ENCODE measurements at places on chromosomes 11 and 22.

DNA sequence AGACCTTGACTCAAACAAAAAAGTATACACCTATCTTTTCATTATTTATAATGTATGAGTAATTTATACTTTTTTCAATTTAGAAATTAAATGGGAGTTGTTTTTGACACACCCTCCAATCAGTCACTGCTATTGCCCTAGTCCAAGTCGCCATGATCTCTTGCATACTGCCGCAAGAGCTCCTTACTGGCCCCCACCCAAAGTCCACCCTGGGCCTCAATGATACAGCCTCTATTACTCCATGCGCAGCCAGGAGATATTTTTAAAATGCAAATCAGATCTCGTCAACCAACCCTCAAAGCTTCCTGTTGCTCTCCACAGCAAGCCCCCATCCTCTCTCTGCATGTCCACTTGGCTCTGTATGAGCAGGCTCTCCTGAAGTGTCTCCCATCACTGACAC lies 12.8 kb upstream of the LMO1 start:
- no peak for DNase-seq

- DNase-seq: no peak
These were observed 28.8 kb downstream of the TOB2 start for GRCh38 chr22:41417622-41418390.

- peak; percentile 32 for DNase-seq
These were observed 966.3 kb downstream of the JRKL start for GRCh38 chr11:97356144-97356543.

DNA sequence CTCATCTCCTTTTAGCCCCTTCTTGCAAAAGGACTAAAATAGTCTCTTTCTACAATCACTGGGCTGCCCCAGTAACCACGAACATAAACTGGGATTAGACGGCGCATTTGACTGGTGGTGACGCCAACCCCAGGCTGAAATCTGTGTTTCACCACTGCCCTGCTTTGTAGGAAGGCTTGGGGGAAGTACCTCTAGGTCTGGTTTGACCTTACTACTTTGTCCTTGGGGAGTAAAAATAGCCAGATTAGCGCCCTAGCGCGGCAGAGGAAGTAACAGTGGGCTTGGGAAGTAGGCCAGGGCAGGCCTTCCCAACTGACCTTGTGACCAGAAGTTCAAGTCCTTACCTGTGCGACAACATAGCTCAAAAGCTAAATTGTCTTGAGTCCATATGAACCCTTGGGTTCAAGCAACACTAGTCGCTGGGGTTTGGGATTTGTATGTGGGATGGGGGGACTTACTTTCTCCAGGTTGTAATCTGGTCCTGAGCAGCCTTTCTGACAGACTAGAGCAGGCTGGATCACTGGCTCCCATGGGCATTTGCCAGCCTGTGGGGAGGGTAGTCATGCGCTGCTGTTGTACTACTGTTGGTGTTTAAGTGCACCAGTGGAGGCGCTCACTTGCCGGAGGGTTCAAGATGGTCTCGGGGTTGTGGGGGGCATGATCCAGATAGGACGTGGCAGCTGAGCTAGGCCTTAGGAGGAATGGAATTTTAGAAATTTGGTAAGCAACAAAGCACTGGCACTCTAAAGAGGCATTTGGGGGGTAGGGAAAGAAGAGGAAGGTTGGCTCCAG lies 953 bp upstream of the PACS1 start:
- peak; percentile 82 for DNase-seq

DNA sequence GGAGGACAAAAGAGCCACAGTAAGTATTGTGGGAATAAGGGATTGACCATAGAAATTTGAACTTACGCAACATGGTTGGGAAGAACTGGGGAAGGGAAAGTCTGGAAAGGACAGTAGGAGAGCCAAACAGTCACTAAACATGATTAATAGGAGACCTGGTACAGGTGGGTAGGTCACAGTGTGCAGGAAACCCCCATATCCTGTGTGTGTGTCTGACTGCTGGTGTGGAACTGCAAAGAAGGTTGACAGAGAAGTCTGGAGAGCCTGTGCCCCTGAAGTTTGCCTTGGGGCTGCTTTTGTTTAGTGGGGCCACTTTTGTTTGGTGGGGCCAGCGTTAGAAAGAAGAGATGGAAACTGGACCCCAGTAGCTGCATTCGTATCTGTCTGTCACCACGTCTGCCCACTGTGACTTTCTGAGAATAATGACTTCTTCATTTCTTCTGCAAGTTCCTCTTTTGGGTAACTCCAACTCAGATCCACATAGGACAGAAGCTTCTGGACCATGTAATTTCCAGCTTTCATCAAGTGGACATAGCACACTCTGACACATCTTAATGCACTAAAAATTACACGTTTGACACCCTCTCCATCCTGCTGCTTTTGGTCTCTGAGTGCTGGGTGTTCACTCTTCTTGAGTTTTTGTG lies 126.8 kb upstream of the RAG2 start:
- DNase-seq: no peak

DNA sequence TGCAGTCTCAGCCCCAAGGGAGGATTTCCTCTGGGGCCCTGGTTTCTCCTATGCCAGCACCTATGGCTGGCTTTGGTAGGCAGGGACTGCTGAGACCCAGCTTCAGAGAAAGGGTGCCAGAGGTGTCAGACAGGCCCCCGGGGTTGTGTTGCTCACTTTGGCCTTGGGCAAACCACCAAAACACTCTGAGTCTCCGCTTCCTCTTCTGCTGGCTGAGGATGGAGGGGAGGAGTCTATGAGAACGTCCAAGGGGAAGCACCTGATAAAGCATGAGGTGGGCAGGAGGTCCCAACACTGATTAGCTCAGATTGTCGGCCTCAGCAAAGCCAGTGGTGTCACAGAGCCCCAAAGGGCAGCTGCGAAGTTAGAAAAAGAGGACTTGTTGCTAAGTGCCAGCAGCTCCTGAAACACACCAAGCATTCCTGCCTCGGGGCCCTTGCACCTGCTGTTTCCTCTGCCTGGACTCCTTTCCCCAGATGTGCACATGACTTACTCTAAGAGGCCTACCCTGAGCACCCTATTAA lies 10.5 kb downstream of the SMTNL1 start:
- DNase-seq: no peak

DNA sequence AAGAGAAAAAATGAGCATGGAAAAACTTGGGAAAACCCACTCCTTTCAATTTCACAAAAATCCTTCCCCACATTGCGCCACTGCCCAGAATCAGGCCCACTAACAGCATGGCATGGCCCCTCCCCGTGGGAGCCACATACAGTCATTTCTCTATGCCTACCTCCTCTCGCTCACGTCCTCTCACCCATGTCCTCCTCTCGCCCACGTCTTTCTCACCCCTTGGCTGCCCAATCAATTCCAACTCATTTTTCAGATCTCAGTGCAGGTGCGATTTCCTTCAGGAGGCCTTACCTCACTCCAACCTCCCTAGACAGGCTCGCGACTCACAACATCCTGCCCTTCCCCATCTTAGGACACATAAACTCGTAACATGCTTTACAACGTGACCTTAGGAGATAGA lies 229.2 kb downstream of the CADM1 start:
- no peak for DNase-seq

GRCh38 chr11:21622566-21622965 lies 570.3 kb upstream of the ANO5 start:
- no peak for DNase-seq

DNA sequence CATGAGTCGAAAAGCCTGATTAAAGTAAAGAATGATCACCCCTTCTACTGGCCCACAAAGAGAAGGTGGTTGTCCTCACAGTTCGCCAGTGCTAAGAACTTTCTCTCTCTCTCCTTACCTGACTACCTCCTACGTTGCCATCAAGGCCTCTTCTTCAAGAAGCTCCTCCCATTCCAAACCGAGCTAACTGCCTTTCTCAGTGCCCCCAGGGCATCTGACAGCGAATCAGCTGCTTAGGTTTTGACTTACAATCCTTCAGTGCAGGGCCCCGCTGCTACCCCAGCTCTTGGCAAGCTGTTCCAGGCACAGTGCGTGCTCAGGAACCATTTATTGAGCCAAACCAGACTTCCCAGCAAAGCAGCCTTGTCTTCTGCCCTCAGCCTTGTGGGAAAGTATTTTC lies 5.8 kb downstream of the VSTM5 start:
- DNase-seq: no peak

DNA sequence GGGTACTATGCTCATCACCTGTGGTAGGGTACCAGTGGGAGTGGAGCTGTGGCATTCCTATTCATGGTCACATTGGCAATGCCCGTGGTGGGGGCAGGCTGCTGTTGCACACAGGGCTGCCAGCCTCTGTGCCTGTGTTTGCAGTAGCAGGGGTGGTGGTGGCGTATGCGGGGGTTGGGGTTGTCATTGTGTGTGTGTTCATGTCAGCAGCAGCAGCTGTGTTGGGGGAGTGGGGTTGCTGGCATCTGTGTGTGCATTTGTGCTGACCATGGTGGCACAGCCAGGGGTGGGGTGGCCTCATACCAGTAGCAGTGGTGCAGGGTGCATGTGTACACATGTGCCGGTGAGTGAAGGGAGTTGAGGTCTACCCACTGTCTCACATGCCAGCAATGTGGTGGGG lies 34.4 kb downstream of the TMEM225 start:
- no peak for DNase-seq

DNA sequence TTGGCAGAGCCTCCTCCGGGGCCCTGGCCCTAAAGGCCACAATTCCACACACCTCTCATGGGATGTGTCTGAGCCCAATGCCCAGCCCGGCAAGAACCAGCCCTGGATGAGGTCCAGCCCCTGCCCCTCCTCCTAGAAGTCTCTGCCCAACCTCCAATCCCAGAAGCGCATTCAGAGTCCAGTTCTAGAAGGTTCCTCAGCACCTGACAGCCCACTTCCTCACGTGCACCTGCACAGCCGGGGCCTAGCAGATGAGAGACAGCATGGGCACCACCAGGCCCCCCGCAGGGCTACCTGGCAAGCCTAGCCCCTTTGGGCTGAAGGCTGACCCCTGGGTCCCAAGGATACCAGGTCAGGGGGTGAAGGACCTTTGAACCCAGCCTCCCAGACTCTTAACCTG lies 11.5 kb upstream of the CDKN1C start:
- DNase-seq: no peak

GRCh38 chr11:105923807-105924206 lies 98.2 kb downstream of the MSANTD4 start:
- no peak for DNase-seq

DNA sequence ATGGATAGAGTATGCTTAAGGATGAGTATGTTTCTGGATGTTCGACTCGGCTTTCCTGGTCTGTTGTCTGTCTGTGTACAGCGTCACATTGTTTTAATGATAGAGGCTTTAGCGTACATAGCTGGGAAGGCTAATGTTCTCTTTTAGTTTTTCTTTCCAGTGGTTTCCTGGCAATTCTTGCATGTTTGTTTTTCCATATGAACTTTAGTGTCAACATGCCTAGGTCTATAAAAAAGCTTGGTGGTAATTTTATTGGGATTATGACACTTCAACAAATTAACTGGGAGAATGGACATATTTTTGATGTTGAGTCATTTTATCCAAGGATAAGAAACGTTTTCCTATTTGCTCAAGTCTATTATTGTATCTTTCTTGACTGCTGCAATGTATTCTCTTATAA lies 17.6 kb downstream of the F2 start:
- DNase-seq: no peak

DNA sequence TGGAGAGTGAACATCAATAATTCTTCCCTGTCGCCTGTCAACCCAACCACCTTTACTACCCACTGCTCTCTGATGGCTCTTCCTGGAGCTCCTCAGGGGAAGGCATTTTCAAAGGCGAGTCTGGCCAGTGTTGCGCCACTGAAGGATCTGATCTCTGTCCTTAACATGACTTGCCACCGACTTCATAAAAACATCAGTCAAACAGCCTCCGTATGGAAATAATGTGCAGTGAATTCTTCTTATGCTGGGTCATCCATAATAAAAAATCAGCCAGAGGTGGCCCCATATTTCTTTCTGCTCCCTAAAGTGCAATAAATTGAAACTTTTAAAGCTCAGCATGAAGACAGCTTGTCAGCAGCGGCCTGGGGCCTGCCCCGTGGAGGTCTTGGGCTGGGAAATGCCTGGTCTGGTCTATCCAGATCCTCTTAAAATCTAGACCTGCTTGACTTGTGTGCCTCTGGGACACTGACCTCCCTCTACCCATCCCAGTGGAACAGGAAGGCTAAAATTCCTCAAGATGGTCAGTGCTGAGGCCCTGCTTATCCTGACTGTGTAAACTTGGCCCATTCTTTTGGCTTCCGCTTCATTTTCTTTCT lies 199.5 kb downstream of the MYO18B start:
- no peak for DNase-seq

DNA sequence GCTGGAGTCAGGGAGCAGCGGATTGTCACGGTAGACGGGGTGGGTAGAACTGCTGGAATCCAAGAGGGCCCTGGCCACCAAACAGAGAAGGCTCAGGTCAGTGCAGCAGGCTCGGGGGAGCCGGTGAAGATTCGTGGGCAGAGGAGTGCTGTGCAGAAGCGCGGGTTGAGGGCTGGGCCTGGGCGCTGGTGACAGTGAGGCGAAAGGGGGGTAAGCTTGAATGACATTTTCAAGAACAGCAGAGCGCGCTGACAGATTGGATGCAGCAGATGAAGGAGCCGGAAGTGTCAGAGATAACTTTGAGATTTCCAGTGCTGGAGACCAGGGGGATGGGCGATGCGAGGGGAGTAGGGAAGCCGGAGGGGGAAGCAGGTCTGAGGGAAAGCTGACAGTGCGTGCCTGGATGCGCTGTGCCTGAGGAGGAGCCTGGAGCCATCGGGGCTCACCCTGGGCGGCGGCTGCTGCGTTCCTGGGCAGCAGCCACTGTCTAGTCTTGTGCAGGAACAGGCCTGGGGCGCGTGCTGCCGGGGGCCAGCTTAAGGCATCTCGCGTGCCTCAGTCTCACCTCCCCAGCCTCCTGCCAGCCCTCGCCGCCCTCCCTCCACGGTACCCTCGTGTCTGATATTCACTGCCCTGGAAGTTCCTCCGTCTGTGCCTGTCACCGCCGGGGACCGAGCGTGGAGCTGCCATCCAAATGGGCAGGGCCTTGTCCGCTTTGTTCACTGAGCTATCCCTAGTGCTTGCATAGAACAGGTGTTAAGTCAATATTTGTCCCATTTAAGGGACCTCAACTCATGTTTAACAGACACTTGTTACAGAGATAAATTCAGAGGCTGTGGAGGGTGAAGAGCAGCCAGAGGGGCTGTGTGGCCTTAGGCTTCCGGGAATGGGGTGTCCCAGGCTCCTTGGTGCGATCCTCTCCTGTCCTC lies 5.2 kb downstream of the GRIK4 start:
- DNase-seq: no peak

GRCh38 chr11:45713573-45713972 lies 48.2 kb upstream of the CHST1 start:
- no peak for DNase-seq

DNA sequence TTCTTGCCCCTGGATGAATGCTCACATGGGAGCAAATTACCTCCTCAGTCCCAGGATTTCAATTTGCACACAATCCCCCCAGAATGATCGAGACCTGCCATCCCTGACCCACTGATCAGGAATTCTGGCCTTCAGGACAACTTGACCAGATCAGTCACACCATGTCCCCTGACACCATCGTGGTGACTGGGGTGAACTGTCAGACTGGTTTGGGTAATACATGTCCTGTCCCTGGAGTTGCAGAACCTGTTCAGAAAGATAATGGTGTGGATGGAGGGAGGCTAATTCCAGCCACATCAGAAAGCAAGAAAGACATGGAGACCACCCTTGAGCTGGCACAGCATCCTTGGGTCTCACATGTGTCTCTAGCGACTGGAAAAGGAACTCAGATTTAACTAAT lies 57.9 kb upstream of the TOP3B start:
- DNase-seq: no peak

Data from D341Med (cell line).